Activated CD8-positive, alpha-beta memory T cell treated with anti-CD3 and anti-CD28 coated beads, Interleukin-2, amount 10 ng/mL, durations not matched to agents 7 days and 5 days (primary cell): ENCODE measurements at places on chromosomes 3 and 15. TPM values are rescaled to one million over a fixed set of nuclear protein-coding genes. Genes with fewer than 3 reads are reported as not detected.

GRCh38 chr3:183984749-183985729, 32.6 kb downstream of the ABCC5 start:
- H3K27ac ChIP-seq: no peak overlapping the region
- no peaks in the 10 kb centered on the region for H3K27me3 ChIP-seq
- H3K4me1 ChIP-seq: peaks cover 2% of the 10 kb centered on the region

- peak overlapping the region; percentile 15 for H3K27ac ChIP-seq
- H3K27me3 ChIP-seq: peaks cover 6% of the 10 kb centered on the region
- no peak overlapping the region for H3K4me3 ChIP-seq
Measured at GRCh38 chr3:51992017-51992682, 3.5 kb downstream of the RPL29 start.

The NT5DC2 gene
- total RNA-seq: 38.7 TPM

DNA sequence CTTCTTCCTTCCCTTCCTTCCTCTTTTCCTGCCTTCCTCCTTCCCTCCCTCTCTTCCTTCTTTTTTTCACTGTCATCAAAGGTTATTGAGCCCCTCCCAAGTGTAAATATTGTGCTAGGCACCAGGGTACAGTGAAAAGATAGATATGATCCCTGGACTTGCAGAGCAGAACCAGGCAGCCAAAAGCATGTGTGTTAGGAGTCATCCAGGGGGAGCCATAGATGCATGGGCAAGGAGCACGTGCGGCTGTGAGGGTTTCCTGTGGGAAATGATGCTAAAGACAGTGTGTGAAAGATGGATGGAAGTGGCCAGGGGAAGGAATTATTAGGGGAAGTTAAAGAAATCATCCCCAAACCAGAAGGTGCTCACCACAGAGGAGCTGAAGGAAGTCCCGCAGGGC, 65.2 kb downstream of the NR2F2 start:
- H3K36me3 ChIP-seq: no peaks in the 10 kb centered on the region
- H3K4me1 ChIP-seq: no peaks in the 10 kb centered on the region
- no peak overlapping the region for H3K4me3 ChIP-seq
- no peak for DNase-seq
- peaks cover 2% of the 10 kb centered on the region for H3K27me3 ChIP-seq

DNA sequence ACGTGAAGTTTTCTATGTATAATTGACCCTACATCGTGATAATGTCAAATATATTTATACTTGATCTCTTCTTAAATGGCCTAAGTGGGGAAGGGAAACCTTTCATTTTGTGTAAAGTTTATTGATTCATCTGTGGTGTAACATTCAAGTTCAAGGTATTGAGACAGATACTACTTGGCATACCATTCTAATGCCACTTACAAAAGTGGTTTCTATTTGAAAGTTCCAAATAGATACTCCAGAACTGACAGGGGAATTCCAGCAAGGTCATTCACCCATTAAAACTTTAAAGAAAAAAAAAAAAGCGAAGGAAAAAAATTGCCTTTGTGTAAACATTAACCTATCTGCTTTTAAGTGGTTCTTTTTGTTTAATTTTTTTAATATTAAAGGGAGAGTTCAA, 45.3 kb upstream of the MAP3K13 start:
- no peak for DNase-seq
- no peaks in the 10 kb centered on the region for H3K36me3 ChIP-seq
- H3K27ac ChIP-seq: no peak overlapping the region
- peaks cover 8% of the 10 kb centered on the region for H3K4me1 ChIP-seq
- H3K4me3 ChIP-seq: no peak overlapping the region
- peaks cover 7% of the 10 kb centered on the region for H3K27me3 ChIP-seq

The HACL1 gene
- 25.5 TPM for total RNA-seq

- H3K4me1 ChIP-seq: no peaks in the 10 kb centered on the region
- no peak overlapping the region for H3K4me3 ChIP-seq
- no peaks in the 10 kb centered on the region for H3K36me3 ChIP-seq
- H3K27me3 ChIP-seq: no peaks in the 10 kb centered on the region
- no peak overlapping the region for H3K27ac ChIP-seq
Measured at GRCh38 chr15:95210436-95210981, 979.1 kb downstream of the MCTP2 start.

- H3K27ac ChIP-seq: no peak overlapping the region
- no peak overlapping the region for H3K4me3 ChIP-seq
- DNase-seq: no peak
Measured at GRCh38 chr15:67019884-67020520, 45.4 kb upstream of the SMAD3 start.

The PRR20G gene
- total RNA-seq: not detected

GRCh38 chr3:192194085-192194484, 533.3 kb downstream of the FGF12 start:
- no peaks in the 10 kb centered on the region for H3K36me3 ChIP-seq
- H3K27me3 ChIP-seq: no peaks in the 10 kb centered on the region

The ANKUB1 gene
- total RNA-seq: not detected

- no peak overlapping the region for H3K4me3 ChIP-seq
- H3K36me3 ChIP-seq: peaks cover 6% of the 10 kb centered on the region
- no peak for DNase-seq
Measured at GRCh38 chr3:72036899-72037298, 252.0 kb upstream of the PROK2 start.

The EEF1AKMT4 gene
- 6.7 TPM for total RNA-seq

GRCh38 chr3:18474202-18474601, 49.1 kb upstream of the SATB1 start:
- no peaks in the 10 kb centered on the region for H3K4me1 ChIP-seq
- H3K4me3 ChIP-seq: no peak overlapping the region
- H3K36me3 ChIP-seq: peaks cover 49% of the 10 kb centered on the region
- DNase-seq: no peak
- H3K27ac ChIP-seq: no peak overlapping the region

The FOXL2NB gene
- not detected for total RNA-seq

DNA sequence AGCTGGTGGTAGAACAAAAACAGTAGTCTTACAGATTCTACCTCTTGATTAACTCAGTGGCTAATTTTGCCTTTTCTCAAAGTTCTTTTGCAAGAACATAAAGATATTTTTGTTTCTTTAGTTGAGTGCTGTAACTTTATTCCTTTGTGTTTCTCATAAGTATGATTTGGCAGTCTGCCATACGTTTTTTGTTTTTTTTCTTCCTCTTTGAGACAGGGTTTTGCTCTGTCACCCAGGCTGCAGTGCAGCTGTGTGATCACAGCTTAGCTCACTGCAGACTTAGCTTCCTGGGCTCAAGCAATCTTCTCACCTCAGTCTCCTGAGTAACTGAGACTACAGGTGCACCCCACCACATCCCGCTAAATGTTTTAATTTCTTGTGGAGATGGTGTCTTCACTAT, 22.4 kb downstream of the B3GNT5 start:
- no peak overlapping the region for H3K27ac ChIP-seq
- peaks cover 1% of the 10 kb centered on the region for H3K4me1 ChIP-seq
- H3K4me3 ChIP-seq: no peak overlapping the region
- H3K36me3 ChIP-seq: no peaks in the 10 kb centered on the region
- no peak for DNase-seq
- no peaks in the 10 kb centered on the region for H3K27me3 ChIP-seq

GRCh38 chr15:73983773-73984172, 8.3 kb downstream of the STOML1 start:
- no peak overlapping the region for H3K4me3 ChIP-seq
- no peaks in the 10 kb centered on the region for H3K36me3 ChIP-seq
- H3K4me1 ChIP-seq: peaks cover 22% of the 10 kb centered on the region
- peak; percentile 27 for DNase-seq

DNA sequence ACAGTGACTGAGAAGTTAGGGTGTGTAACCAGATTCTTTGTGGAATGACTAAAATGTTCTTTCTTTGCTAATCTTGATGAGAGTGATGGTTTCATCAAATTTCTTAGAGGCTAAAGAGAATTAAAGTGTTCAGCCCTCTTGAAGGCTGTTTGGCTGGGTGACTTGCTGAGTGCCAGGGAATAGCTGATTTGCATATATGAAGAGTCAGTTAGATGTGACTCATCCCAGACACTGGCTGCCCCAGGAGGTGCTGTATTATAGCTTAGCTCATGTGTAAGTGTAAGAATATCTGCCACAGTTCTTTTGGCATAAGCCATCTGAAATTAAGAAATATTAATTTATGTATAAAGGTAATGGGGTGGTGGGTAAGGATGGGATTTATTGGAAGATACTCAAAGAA, 535.1 kb downstream of the NLGN1 start:
- H3K4me1 ChIP-seq: no peaks in the 10 kb centered on the region
- H3K27me3 ChIP-seq: no peaks in the 10 kb centered on the region
- H3K27ac ChIP-seq: no peak overlapping the region
- DNase-seq: no peak
- no peaks in the 10 kb centered on the region for H3K36me3 ChIP-seq

DNA sequence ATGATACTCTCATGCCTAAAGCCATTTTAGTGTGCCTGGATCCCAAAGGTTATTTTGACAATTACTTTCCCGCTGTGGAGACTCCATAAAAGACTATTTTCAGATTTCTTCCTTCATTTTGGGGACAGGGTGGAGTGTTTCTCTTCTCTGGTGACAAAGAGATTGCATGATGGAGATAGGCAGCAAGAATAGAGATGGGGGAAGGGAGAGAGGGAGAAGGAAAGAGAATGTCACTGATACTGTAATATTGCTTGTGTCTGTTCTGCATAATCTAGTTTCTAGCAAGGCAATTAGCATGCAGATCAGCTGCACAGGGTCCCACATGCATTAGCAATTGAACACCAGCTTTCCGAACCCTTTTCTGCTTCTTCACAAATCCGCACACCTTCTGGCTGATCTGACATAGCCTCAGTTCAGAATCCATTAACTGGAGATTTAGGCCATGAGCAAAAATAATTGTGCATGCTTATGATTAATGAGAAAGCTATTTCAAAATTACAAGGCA, 222.4 kb downstream of the OXSM start:
- no peaks in the 10 kb centered on the region for H3K36me3 ChIP-seq
- no peak overlapping the region for H3K27ac ChIP-seq
- H3K27me3 ChIP-seq: no peaks in the 10 kb centered on the region
- no peaks in the 10 kb centered on the region for H3K4me1 ChIP-seq

The RCCD1 gene
- 35.4 TPM for total RNA-seq

DNA sequence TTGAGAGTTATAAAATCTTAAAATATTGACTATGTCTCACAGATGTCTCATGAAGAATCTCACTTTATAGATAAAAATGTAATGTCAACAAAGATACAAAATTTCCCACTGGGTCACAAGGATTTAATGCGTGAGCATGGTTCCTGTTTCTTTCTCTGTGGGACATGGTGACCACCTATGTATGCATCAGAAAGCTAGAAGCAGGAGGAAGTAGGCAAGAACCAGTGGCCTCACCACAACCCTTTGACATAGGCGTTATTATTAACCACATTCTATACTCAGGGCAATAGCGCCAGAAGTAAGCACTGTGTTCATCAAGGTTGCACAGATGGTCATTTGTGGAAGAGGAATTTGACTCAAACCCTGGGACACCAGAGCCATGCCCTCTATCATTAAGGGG, 11.7 kb upstream of the ADAMTS17 start:
- no peak overlapping the region for H3K27ac ChIP-seq
- DNase-seq: no peak
- peaks cover 1% of the 10 kb centered on the region for H3K36me3 ChIP-seq
- H3K4me3 ChIP-seq: no peak overlapping the region
- peaks cover 40% of the 10 kb centered on the region for H3K27me3 ChIP-seq

- peaks cover 41% of the 10 kb centered on the region for H3K27me3 ChIP-seq
- H3K36me3 ChIP-seq: no peaks in the 10 kb centered on the region
- H3K4me3 ChIP-seq: no peak overlapping the region
- H3K4me1 ChIP-seq: no peaks in the 10 kb centered on the region
Measured at GRCh38 chr3:192514081-192514753, 213.1 kb downstream of the FGF12 start.

The CMTM8 gene
- total RNA-seq: 4.0 TPM

The PDZRN3 gene
- not detected for total RNA-seq

- H3K36me3 ChIP-seq: no peaks in the 10 kb centered on the region
- H3K27ac ChIP-seq: no peak overlapping the region
- peak; percentile 48 for DNase-seq
- H3K4me1 ChIP-seq: no peaks in the 10 kb centered on the region
- no peak overlapping the region for H3K4me3 ChIP-seq
Measured at GRCh38 chr3:158918008-158918407, 116.2 kb downstream of the MFSD1 start.

The C2CD4A gene
- total RNA-seq: not detected

- no peaks in the 10 kb centered on the region for H3K4me1 ChIP-seq
- H3K36me3 ChIP-seq: no peaks in the 10 kb centered on the region
- no peak overlapping the region for H3K27ac ChIP-seq
- H3K27me3 ChIP-seq: no peaks in the 10 kb centered on the region
- H3K4me3 ChIP-seq: no peak overlapping the region
Measured at GRCh38 chr3:175335229-175335628, 476.1 kb downstream of the NAALADL2 start.

- H3K27me3 ChIP-seq: no peaks in the 10 kb centered on the region
- no peak overlapping the region for H3K4me3 ChIP-seq
- H3K36me3 ChIP-seq: peaks cover 7% of the 10 kb centered on the region
- peaks cover 22% of the 10 kb centered on the region for H3K4me1 ChIP-seq
- DNase-seq: no peak
- no peak overlapping the region for H3K27ac ChIP-seq
Measured at GRCh38 chr3:56940976-56941375, 119.5 kb upstream of the SPATA12 start.

DNA sequence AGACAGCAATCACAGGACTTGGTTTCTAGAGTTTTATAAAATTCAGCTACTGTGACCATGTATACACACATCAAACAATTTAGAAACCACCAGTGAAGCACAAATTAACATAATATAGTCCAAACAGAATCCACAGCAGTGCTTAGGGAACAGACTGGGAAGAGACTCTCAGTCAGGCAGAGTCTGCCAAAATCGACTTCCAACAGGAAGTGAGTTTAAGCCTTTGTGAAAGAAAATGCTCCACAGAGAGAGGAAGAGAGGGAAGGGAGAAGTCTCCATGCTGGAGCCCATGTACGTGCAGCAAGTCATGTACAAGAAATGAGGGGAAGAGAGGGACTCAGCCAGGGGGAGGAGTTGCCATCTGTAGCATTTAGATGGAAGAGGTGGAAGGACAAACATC, 172.6 kb downstream of the IL5RA start:
- H3K4me1 ChIP-seq: no peaks in the 10 kb centered on the region
- H3K36me3 ChIP-seq: no peaks in the 10 kb centered on the region
- H3K27me3 ChIP-seq: peaks cover 12% of the 10 kb centered on the region
- no peak overlapping the region for H3K27ac ChIP-seq
- no peak for DNase-seq

The SERPINI2 gene
- not detected for total RNA-seq

DNA sequence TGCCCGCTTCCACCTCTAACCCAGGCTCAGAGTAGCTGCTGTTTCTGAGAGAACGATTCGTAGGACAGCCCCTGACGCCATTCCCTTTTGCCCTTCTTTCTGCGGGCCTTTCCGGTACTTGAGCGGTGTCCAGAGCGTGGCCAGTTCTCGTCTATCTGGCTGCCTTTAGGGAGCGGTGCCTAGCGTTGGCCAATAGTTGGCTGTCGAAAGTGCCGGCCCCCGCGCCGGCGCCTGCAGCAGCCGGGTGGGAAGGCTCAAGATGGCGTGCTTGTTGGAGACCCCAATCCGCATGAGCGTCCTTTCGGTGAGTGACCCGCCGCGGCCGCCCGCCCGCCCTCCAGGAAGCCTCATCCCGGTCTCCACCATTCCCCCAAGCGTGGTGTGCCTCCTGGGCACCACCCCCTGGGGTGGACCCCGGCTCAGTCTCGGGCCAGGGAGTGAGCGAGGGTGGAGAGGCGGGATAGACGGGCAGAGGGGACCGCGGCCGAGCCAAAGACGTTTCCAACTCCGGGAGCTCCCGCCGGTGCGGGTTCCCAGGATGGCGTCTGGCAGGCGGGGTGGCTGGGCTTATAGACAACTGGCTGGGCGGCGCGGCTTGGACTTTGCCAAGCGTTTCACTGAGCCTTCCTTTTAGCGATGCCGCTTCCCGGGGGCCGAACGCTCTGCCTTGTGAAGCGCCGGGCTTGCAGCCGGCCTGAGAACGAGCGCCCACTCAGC, at the start of gene ARMC8:
ARMC8 (plus strand) TSS at position 6 of the 717 bp plus-strand sequence; CDS start at position 260, 254 bp downstream.
- DNase-seq: no peak
- peaks cover 33% of the 10 kb centered on the region for H3K4me1 ChIP-seq
- H3K36me3 ChIP-seq: peaks cover 8% of the 10 kb centered on the region
- peak within 1 kb of the TSS; percentile 97 for H3K27ac ChIP-seq

The RBSN gene
- total RNA-seq: 15.7 TPM

The MYZAP gene
- not detected for total RNA-seq

The IL12A gene
- 0.63 TPM for total RNA-seq

The CCR8 gene
- total RNA-seq: 47.6 TPM
